NCI-H2081 (cell line): ENCODE measurements at places on chromosomes 5 and 9.

GRCh38 chr5:2375291-2375690 lies 376.2 kb downstream of the IRX2 start:
- DNase-seq: no peak

GRCh38 chr9:134919303-134919702 lies 1.6 kb upstream of the FCN1 start:
- DNase-seq: no peak

DNA sequence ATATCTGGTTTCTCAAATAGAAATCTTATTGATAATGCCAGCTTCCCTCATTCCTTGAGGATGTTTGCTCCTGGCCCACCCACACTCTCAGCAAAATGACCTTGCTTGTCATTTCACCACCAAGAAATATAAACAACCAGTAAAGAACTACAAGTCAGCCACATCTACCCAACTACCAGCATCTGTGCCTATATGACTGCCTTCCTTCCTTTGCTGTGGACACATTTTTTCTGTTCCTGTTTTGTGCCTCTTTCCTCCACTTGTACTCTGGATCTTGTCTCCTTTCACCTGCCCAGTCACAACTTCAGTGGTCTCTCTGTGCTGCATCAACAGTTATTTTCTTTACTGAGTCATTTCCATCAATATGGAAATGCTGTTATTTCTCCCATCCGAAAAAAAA lies 20.3 kb downstream of the KIF2A start:
- no peak for DNase-seq

GRCh38 chr5:135446615-135447014 lies 533 bp downstream of the DCANP1 start:
- DNase-seq: no peak

DNA sequence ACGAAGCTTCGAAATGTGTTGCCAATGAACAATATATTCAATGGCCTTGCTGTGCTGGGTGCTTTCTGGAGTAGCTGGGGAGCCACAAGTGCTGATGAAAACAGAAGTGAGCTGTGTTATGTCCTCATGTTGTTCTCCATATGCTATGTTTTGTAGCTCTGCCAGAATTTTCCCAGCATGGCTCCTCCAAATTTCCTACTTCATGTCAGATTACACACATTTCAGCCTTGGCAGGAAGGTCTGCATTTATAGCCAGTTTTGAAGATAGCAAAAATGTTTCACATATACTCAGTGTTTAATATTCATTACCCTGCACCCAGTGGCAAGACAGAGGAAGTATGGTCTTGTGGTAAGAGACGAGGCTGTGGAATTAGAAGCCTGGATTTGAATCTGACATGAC lies 22.6 kb upstream of the NMUR2 start:
- no peak for DNase-seq

DNA sequence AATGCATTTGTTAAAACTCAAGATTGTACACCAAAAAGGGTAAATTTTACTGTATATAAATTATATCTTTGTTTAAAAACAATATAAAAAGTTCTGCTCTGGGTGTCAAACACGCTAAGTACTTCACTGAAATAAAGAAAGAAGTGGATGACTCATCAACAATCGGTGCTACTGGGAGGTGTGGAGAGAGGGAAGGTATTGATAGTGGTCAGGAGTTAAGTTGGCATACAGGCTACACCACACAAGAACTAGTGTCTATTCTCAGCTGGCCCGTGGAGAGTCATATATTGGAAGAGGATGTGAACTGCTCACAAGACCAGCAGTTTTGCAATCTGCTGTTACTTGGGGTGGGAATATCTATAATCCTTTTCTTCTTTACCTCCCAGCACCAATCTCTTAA lies 145.7 kb upstream of the TRPC7 start:
- no peak for DNase-seq

- DNase-seq: no peak
Observed at GRCh38 chr5:10567121-10567591, 3.3 kb downstream of the ANKRD33B start.

DNA sequence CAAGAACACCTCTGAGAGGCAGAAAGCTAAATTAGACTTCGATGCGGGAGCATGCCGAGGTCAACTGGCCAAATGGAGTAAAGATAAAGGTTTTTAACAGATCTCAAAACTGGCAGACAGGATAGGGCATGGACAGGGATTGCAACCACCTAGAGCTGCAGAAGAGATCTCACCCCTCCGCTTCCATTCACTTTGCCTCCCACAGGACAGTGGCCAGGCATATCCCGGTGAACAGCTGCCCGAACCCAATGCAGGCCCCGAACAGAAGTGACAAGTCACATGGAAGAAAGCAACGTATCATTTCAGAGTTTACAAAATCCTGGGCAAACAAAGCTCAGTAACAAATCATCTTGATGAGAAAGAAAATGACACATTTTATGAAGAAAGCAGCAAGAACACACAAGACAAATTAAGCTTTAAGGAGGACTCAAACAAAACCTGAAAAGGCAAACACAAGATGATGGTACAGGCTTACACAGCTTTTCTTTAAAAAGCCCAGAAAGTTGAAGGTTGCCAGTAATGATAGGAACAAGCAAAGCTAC lies 18.4 kb downstream of the RNF130 start:
- no peak for DNase-seq

DNA sequence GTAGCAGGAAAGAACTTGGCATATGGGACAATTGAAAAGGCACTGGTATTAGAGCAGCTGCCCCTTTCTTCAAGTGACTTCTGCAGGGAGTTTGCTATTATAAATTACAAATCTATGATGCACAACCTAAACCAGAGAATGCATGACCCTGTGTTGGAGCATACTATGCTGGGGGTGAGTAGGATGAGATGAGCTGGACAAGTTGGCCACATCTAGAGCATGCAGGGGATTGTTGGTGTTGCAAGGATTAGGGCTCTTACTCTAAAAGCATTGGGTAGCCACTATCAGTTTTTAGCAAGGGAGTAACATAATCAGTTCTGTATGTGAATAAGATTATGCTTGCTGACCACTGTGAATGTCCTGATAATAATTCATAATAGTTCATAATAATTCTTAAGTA lies 186.7 kb downstream of the KIAA0825 start:
- DNase-seq: no peak

DNA sequence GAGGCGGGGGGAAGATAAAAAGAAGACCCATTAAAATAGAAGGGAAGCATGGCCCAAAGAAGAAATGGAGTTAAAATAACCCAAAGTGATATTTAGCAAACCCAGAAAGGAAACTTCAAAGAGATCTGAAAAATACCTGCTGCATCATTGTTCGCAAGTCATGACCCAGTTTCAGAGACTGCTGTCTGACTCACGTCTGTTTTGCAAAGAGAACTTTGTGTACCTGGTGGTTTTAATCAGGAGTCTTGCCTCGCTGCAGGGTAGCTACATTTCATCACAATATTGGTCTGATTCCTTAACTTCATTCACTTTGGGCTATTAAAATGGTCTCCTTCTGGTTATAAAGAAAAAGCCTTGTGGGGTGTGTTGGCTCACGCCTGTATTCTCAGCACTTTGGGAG lies 461.1 kb upstream of the DAP start:
- DNase-seq: no peak

DNA sequence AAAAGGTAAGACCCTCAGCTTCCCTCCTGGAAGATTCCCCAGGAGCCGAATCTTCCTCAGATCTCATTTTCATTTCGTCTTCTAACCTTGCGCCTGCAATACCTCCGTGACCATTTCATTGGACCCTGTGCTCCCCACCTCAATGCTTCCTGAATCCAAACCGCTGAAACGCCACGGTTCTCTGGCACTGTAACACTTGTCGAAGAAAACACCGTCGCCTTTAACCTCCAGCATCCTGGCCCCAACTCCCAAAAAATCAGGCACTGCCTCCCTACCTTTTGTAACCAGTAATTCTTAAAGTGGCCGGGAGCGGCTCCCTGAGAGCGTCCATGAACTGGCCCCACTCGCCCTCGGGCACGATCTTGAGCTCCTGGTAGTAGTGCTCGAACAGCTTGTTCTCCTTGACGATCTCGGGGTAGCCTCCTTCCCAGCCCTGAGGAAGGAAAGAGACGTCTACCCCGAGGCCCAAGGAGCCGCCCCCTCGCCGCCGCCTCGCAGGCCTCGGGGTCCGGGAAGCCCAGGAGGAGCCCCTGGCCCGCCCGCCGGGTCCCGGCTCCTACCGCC lies 438 bp downstream of the NSUN2 start:
- no peak for DNase-seq

DNA sequence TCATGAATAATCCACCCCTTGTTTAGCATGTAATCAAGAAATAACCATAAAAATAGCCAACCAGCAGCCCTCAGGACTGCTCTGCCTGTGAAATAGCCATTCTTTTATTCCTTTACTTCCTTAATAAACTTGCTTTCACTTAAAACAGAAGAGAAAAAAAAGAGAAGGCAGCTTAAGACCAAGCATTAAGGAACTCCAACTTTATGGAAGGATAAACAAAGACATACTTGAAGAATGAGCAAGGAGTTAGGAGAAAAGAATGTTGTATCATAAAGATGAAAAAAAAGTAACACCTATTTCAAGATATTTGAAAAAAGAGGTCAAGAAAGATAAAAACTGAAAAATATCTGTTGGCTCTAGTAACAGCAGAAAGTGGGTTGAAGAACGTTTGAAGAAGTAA lies 107.6 kb downstream of the RNF180 start:
- DNase-seq: no peak

GRCh38 chr5:132877938-132878337 lies 4.5 kb downstream of the LEAP2 start:
- no peak for DNase-seq

DNA sequence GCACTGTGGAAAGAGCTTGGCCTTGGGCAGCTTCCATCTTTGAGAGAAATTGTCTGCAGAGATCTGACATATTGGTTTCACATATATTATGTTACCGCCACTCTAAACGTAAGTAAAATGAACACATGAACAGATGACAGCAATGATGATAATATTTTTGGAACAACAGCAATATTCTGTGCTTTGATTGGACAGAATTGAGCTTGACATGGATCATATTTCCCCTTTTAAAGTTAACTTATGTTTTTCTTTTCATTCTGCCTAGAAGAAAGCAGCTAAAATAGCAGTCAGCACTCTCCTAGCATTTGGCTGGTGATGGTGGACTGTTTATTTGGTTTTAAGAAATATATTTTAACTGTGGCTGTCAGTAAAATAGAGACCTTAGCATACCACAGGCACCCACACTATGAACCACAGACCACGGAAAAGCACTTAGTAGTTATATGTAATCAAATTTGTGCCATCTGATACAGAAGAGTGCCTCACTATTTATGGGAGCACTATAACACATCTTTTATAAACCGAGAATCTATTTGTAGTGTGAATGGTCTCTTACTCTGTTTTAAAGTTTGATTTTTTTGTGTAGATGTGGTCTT lies 1.8 kb upstream of the CFAP95 start:
- no peak for DNase-seq

GRCh38 chr5:10366310-10367272 lies 13.1 kb downstream of the MARCHF6 start:
- DNase-seq: no peak

DNA sequence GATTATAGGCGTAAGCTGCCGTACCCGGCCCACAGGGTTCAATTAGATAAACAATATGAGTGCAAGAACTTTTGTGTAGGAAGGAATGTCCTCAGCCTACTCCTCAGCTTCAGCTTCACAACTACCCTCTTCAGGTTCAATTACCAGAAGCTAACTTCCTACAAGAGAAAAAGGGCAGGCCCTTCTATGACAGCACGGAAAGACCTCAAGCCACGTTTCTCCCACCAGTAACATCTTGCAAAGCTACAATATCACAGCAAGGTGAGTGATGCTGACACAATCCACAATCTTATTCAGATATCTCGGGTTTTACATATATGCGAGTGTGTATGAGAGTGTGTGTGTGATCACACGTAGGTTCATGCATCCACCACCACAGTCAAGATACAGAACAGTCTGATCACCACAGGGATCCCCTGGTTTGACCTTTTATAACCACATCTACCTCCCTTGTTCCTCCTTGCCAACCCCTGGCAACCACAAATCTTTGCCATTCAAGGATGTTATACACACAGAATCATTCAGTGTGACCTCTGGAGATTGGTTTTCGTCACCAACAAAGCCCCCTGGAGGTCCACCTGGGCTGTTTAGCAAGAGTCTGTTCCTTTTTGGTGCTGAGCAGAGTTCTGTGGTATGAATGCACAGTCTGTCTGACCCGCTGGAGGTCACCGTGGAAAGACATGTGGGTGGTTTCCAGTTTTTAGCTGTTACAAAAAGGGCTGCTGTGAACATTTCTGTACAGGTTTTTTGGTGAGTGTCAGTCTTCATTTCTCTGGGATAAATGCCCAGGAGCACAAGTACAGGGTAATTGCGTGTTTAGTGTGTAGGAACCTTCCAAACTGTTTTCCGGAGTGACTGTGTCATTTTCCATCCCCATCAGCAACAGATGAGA lies 38.2 kb downstream of the IPPK start:
- no peak for DNase-seq

DNA sequence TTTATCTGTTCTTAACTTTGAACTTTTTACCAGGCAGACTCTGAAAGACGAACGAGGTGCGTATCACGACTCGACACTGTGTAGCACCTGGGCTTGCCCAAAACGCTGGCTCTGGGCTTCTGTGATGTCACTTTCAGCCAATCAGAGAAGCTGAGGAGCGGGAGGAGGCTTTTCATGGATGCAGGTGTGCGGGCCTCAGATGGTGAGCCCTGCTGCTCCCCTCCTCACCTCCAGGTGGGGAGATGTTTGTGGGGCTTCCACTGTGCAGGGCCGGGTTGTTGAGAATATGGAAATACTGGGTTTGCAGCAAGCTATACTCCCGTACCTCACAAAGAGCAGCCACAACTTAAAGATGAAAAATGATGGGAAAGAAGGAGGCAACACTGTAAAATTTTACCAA lies 246.3 kb downstream of the IRX2 start:
- DNase-seq: no peak

GRCh38 chr5:72237415-72237814 lies 82.6 kb downstream of the MRPS27 start:
- no peak for DNase-seq

DNA sequence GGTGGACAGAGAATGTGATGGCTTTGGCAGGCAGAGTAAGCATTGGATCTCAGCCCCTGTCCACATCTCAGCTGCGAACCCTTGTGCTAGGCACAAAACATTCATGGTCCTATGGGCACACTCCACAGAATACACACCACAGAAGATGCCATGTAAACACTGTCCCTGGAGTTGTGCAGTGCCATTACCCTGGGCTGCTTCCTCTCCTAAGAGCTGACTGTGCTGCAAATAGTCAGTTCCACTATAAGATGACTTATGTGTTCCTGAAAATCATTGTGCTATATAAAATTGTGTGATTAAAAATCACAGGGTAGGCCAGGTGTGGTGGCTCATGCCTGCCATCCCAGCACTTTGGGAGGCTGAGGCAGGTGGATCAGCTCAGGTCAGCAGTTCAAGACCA lies 31.9 kb upstream of the ATP6V1G1 start:
- DNase-seq: no peak

GRCh38 chr5:37738865-37739488 lies 100.9 kb downstream of the GDNF start:
- DNase-seq: no peak

DNA sequence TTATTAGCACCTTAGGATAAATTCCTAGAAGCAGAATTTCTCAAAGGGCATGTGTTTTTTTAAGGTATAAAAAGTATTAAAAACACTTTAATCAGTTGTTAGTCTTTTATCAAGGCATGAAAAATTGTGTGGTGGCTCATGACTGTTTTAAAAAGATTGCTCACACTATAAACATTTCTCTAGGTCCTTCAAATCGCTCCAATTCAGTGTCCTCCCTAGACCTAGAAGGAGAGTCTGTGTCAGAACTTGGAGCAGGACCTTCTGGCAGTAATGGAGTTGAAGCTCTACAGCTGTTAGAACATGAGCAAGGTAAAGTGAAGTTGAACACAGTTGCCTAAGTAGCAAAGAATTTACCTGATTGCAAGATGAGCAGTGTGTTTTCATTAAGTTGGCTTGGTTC lies 62.0 kb downstream of the GAPVD1 start:
- DNase-seq: no peak
